ENCODE measurements at places on chromosomes 11 and 22.

DNA sequence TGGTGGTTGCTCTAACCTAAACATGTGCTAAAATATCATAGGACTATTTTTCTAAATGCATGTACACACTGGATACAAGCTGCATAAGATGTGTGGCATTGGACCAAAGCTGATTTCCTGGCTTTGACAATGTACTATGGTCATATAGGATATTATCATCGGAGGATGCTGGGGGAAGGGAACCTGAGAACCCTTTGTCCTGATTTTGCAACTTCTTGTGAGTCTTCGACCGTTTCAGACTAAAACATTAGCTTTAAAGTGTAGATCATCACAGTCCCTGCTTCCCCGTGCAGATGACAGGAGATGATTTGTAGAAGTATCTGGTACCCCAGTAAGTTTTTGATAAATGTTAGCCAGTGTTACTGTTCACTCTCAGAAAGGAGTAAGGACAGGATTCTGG is 554.7 kb downstream of the MIAT start:
- DNase-seq, result no peak

DNA sequence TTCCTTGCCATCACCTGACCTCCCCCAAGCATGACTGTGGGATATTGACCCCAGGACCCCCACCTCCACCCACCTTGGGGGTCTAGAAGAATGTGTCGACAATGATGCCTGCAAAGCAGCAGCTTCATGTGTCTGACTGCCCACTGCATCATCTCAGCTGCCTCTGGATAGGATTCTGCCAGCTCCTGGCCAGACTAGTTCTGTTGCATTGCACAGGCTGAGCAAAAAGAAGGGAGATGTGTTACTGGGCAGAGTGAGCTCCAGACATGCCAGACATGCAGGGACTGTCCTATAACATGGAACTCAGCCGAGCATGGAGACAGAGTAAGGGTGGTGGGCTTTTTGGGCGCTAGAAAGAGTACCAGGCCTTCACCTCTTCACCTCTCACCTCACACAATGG is 36.7 kb downstream of the FBXO7 start:
- DNase-seq, result no peak

- no peak for DNase-seq
Measured at GRCh38 chr22:30306627-30307011, 17.3 kb upstream of the CASTOR1 start.

DNA sequence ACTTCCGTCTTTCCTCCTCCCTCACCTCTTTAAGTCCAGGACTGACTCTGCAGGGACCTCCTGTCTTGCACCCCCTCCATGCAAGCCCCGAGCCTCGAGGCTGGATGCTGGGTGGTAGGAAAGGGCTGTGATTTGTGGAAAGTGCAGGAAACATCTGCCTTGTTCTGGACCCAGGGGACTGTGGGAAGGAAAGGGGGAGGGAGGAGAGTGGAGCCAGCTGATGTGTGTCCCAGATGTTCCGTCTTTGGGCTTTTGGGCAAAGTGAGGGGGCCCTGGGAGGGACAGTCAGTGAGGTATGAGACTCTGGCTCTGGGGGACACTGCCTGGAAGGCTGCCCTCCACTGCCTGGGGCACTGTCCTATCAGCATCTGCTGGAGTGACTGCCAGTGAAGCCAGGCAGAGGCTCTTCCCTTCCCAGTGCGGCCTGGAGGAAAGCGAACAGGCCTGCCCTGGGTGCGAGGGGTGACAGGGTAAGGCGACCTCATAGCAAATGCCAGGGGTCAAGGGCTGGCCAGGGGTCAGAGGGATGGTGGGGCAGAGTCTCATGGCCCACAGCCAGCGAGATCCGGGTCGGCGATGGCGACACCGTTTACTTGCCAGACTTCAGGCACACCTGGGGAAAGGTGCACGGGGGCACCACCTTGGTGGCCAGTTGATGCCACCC is 1.7 kb downstream of the MRGPRD start:
- DNase-seq, result no peak

DNA sequence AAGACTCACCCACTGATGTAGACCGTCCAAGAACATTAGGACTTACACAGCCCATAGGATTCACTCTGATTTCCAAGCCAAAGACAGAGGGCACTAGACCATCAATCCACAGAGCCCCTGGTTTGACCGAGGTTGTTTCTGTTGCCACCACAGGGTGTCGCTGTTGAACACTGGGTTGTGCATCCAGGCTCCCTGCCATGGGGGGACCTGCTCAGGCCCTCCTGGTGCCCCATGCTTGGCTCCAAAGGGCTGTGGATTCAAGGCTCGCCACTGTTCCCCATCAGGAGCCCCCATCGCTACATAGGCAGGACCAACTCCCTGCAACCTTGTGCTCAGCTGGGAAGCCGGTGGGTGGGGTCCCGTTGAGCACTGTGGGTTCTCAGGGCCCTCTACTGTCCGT is 128.0 kb upstream of the ANO1 start:
- DNase-seq, result peak; percentile 41

DNA sequence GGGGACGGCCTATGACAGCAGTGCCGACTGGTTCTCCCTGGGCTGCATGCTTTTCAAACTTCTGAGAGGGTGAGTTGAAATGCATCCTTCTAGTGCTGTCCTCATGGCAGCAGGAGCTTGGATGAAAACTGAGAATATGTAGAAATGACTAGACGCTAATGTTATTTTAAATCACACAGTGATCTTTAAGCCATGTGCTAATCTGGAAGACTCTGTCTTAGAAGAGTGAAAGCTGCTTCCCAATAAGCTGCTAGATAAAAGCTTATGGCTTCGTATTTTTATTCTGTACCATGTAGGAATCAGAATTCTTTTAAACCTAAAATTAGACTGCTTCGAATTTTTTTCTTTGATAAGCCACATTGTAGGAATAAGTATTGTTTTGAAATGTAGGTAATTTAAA is 46.8 kb upstream of the MYO18B start:
- DNase-seq, result no peak

DNA sequence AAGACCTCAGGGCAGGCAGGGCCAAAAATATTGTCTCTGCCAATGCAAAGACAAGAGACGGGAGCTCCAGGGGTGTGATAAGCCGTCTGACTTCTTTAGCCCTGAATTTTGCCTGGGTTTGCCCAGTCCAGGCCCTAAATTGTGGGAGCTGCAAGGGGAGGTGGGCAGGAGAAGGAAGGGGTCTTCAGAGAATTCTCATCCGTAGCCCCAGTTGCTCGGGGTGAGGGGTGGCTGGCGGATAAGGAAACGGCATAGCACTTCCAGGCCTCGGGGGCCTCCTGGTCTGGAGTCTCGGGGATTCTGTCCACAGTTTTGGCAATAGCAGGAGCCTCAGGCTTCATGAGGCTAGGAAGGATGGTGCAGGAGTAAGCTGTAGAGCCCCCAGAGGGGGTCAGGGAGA is 7.4 kb downstream of the CD5 start:
- DNase-seq, result no peak

GRCh38 chr11:111206472-111206871 is 39.1 kb upstream of the POU2AF2 start:
- peak; percentile 25 for DNase-seq

DNA sequence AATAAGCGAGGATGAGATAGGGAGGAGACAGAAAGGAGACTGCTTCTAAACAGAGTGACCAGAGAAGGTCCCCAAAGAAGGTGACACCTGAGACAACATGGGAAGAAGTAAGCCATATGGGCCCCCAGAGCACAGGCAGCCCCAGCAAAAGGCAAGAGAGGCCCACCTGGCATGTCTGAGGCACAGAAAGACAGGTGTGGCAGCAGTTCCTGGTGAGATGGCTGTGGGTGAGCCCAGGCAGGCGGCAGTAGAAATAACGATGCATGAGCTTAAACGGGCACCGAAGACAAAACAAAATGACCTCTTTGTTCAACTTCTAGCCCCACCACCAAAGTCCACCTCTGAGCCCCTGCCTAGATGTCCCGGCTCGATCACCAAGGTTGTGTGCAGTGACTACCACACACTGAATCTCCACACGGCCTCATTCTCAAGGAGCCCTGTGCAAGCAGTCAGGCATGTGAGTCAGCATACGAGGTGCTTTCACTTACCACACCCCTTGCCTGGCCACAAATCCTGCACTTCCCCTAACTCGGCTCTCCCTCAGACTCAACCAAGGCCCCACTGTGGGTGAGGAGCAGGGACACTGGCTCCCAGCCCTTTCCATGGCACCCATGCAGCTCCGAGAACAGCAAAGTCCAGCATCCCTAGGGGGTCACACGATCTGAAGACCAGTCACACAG is 77.6 kb downstream of the PACSIN2 start:
- DNase-seq, result no peak

GRCh38 chr22:42389143-42389542 is 43.1 kb downstream of the NFAM1 start:
- no peak for DNase-seq

GRCh38 chr11:59660621-59661020 is 8.2 kb downstream of the PATL1 start:
- no peak for DNase-seq

DNA sequence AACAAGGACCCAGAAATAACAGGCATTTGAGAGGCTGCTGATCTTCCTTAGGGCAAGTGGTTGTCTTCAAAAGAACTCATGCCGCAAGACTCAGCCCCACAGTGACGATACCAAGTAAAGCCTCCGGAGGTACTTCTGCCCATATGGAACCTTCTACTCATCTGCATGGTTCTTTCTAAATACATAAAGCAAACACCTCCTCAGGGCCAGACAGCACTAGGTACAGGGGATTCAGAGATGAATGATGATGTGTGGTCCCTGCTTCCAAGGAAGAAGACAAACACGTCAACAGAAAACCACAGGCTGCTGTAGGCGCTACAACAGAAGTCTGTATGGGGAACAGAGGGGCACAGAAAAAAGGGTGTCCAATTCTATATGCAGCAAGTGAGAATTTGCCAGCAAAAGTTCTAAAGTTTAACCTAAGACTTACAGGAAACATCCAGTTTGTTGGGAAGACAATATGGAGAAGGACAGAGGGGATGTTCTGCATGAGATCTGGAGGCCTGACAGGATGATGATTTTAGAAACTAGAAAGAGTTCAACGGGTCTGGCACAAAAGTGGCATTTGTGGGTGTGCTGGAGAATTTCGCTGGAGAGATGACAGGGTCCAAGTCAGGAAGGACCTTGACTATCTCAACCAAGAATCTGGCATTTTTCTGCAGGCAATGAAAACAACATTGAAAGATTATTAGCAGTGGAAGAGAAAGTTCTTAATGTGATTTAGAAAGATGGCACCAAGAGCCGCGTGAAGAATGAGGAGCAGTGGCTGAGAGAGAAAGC is 23.7 kb downstream of the JAML start:
- no peak for DNase-seq

- no peak for DNase-seq
Measured at GRCh38 chr11:41403458-41403857, 56.0 kb downstream of the LRRC4C start.

DNA sequence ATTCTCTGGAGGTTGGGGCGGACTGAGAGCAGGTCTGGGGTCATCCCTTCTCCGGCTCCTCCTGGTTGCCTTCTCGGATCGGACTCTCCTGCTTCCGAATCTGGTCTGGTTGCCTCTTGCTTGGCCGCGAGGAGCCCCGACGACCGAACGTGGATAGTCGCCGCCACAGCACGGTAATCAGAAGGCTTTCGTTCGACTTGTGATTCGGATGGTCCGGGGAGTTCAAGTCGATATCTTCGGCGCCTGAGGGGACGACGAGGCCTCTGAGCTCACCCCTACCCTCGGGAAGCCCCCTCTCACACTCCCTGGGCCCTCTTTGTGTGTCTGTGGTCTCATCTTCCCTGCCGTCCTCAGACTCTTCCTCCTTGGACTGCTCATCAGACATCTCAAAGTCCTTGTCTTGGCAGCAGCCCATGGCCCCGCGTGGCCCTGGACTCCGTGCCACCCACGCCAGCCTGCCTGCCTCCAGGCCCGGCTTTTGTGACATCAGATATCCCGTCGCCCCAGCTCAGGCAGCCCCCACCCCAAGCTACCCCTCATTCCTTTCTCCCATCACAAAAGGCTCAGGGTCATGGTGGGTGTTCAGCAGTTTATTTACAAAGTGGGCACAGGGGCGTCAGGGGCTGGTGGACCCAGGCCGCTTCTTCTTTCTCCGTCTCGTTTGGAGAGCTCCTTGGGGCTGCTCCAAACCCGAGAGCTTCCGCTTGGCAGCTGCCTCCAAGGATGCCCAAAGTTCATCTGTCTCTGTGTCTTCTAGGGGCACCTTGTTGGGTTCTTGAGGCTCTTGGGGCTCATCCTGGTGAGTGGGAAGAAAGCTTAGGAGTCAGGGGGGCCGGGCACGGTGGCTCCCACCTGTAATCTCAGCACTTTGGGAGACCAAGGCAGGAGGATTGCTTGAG is at the start of gene TEX54:
TSS of gene TEX54 (minus strand) at position 506 of the 899 bp plus-strand sequence.
- no peak for DNase-seq

DNA sequence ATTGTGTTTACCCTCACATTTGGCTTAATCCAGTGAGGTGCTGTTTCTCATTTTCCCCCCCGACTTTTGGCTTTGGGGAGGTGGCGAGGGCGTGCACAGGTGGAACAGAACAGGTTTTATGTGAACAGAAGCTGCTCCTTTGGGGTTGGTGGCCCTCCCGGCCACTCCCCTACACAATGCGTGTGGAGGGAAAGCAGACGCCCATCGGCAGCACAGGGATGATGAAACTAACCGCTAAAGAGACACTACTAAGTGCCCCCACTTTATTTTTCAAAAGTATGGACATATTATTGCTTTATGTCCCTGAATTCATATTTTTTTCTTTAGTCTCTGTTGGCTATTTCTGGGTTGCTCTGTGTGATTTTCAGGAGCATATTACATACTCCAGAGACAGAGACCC is 160.9 kb downstream of the ENTHD1 start:
- no peak for DNase-seq

- DNase-seq, result no peak
Measured at GRCh38 chr22:27298332-27298731, 503.2 kb downstream of the MN1 start.

GRCh38 chr11:73290536-73290935 is 17.5 kb upstream of the ARHGEF17 start:
- DNase-seq, result no peak

DNA sequence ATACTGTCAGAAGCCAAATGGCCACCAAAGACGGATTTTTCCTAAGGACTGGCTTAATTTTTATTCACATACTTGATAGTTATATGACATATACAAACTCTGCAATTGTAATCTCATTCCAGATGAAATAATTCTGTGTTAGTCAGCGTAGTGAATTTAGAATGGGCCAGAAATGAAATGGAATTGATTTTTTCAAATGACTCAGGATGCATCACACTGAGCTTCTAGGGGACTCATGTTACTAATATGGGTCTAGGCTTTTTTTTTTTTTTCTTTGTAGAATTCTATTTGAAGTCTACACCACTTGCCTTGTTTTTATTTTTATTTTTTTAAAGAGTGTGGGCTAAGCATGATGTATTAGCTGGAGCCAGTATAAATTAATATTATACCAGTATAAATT is 62.7 kb downstream of the SPECC1L start:
- no peak for DNase-seq

DNA sequence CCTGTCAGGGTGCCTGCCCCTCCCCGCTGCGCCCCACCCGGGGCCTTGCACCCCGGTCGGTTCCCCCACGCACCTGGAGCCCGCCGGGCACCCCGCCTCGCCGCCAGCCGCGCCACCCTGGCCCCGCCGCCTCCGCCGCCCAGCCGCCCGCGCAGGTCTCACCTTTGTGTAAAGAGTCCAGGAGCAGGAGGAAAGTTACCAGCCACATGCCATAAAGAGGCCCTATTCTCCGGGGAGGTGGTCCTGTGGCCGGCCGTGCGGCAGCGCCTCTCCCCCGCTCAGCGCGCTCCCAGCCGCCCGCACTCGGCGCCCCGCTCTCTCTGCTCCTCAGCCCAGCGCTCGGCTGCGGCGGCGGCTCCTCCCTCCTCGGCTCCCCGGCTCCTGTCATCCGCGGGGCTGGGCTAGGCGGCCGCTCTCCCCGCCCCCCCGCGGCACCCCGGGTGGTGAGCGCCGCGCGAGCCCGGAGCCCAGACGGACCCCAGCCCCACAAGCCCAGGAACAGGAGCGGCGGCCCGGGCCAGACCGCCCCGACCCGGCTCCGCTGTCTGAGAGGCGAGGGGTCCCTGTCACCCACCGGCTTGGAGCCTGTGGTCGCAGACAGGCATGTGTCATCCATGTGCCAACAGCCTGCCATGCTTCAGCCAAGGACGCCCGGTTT is at the start of gene DSCAML1:
TSS of gene DSCAML1 (minus strand) at position 345 of the 658 bp plus-strand sequence. CDS start at position 208, 137 bp downstream.
- DNase-seq, result no peak

All from SW 1271 (cell line).